8988T (cell line): ENCODE measurements at places on chromosomes 2 and 18.

DNA sequence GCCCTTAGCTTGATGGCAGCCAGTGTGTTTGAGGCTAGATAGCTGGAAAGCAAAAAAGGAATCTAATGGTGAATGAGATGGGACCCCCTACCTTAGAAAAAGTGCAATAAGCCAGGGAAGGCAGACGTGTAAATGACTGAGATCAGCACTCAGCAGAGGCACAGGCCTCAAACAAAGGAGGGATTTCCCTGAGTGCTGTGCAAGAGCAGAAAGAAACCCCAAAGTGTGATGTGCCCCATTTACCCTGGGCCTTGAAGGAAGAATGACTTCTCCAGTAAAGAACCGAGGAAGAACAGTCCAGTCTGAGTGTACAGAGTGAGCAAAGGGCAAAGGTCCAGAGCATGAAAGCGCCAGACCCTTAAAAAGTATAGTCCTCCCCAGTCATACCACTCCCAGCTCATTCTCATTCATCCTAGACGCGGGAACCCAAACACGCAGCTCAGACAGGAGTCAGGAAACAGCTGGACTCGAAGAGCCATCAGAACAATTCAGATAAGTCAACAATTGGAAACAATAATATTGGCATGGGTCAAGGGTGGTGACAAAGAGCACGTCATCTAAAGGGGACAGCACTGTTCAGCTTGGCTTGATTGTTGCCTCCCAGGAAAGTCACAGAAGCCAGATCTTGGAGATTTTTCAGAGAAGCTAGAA is 121.7 kb downstream of the INO80D start:
- no peak for DNase-seq

GRCh38 chr2:51105811-51106210 is 73.9 kb upstream of the NRXN1 start:
- DNase-seq: no peak

DNA sequence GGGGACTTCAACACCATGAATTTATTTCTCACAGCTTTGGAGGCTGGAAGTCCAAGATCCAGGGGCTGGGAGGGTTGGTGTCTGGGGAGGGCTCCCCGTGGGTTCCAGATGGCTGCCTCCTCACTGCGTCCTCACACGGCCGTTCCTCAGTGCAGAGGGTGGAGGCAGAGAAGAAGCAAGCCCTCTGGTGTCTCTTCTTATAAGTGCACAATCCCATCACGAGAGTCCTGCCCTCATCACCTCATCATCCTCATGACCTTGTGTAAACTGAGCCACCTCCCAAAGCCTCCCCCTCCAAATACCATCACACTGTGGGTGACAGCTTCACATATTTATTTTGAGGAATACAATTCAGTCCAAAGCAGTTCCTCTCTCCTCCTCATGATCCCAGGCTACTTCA is 26.3 kb downstream of the TMEM163 start:
- DNase-seq: no peak

DNA sequence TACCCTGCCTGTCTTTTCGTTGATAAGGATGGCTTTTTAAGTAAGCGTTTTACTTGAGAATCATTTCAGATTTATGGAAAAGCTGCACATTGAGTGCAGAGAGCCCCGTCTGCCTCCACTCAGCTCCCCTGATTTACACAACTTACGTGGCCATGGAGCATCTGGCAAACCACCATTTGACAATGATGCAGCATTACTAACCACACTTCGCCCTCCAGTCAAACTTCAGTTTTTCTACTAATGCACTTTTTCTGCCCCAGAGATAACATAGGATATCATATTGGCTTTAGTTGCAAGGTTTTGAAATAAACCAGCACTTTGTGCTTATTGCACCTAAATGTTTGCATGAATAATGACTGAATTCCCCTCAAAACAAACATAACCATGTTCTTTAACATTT is 165.1 kb upstream of the TPO start:
- no peak for DNase-seq

GRCh38 chr18:28149810-28150420 is 27.0 kb downstream of the CDH2 start:
- no peak for DNase-seq

- DNase-seq: no peak
Observed at GRCh38 chr2:42217914-42218313, 48.8 kb downstream of the EML4 start.

- DNase-seq: no peak
Observed at GRCh38 chr2:172926785-172927640, 148.6 kb upstream of the MAP3K20 start.

- no peak for DNase-seq
Observed at GRCh38 chr2:31027549-31027948, 110.7 kb downstream of the GALNT14 start.

DNA sequence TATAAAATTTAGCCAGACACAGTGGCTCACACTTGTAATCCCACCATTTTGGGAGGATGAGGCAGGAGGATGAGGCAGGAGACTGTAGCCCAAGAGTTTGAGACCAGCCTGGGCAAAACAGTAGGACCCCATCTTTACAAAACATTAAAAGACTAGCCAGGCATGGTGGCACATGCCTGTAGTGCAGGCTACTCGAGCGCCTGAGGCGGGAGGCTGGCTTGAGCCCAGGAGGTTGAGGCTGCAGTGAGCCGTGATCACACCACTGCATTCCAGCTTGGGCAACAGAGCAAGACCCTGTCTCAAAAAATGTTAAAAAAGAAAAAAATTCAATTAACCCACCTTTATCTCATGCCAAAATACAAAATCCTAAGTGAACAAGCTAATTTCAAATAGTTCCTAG is 4.0 kb downstream of the REV1 start:
- no peak for DNase-seq

DNA sequence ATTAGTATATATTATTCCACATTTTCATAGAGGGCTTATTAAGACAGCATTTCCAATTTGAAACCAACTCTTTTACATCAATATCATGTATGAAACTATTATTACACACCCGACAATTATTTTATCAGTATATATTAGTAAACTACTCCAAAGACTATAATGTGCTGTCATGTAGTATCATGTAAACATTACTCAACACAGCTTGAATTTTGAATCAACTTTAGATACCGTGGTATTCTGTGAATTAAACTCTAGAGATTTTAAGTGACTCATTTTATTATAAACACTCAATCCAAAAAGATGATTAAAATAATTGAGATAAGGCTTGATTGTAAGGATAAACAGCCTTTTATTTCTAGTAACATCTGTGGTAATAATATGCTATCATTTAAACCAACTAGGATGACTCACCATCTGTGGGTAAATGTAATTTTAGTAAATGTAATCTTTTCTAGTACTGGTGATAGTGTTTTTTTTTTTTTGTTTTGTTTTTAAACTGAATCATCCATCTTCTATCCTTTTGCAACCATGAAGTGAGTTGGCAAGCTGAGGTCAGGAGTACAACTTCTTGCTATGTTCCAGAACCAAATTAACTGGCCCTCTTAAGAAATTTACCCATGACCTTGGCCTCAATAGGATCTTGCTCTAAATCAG is 144.3 kb upstream of the SMAD7 start:
- no peak for DNase-seq
